Stimulated activated CD8-positive, alpha-beta memory T cell treated with anti-CD3 and anti-CD28 coated beads, Interleukin-7, amount 100 ng/mL, for 1 hour (primary cell): ENCODE measurements at places on chromosomes 3 and 15.

DNA sequence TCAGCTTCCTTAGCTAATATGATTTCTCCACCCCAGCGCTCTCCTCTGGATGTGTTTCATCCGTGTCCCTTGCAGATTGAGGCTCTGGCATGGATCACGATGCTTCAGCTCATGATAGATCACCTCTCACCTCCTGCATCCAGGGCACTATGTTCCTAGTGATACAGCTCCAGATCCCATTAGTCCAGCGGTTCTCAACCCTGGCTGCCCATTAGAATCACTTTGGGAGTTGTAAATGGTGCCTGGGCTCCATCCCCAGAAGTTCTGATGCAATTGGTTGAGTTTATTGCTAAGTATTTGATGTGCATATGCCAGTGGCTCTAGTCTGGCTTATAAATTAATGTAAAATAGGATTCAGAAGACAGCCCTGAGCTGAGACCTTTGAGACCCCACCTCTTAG lies 34.5 kb downstream of the INSYN1 start:
- DNase-seq, result no peak

- DNase-seq, result no peak
These were observed 130.0 kb downstream of the ASB7 start for GRCh38 chr15:100732211-100733055.

GRCh38 chr3:46663591-46664135 lies 29.8 kb downstream of the ALS2CL start:
- no peak for DNase-seq

- no peak for DNase-seq
These were observed 137.5 kb downstream of the XXYLT1 start for GRCh38 chr3:195133462-195133861.
